ENCODE measurements at places on chromosomes 7 and 10. TPM values are rescaled to one million over a fixed set of nuclear protein-coding genes. Genes with fewer than 3 reads are reported as not detected.
A peak's percentile ranks its signal among the peaks of the same experiment; 100 is the strongest.

DNA sequence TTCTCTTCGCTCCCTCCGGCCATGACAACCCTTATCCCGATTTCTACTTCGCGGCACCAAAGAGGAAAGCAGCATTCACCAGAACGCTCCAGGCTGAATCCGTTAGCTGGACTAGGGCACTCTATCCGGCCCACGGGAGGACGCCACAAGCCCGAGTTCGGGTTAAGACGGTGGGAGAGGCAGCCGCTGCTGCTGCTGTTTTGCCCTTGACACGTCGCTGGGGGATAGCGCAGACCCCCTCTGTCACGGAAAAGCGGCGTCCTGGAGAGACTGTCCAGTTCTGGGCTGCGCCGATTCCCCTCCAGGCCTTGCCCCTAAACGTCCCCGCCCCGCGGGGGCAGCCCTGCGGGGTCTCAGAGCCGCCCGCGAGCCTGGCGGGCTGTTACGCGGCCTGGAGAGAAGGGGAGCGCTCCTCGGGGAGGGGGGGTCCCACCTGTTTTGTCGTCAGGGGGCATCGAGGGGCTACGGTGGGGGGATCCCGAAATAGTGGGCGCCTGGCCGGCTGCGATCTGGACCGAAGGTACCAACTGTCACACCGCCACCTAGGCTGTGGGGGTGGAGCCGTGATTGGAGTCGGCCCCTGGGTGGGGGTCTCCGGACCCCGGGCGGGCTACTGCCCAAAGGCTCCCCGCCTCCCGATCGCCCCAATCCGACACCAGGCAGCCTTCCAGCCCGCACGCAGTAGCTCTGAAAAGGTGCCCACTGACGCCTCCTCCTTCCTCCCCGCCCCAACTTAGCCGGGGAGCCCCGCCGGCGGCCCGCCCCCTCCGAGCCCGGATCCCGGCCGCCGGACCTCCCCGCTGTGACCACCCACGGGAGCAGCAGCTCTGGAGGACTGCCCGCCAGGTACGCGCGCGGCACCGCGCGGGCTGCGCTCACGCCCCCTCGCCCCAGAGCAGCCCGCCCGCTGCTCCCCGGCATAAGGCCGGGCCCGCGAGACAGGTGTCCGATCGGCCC, 772 bp downstream of the SGMS1 start:
- H3K4me1 ChIP-seq, result peaks cover 22% of the 10 kb centered on the region
- peaks cover 1% of the 10 kb centered on the region for H3K36me3 ChIP-seq
- peak overlapping the region; percentile 99 for H3K27ac ChIP-seq
- DNase-seq, result no peak

- no peak overlapping the region for H3K27ac ChIP-seq
- no peak overlapping the region for H3K4me3 ChIP-seq
- DNase-seq, result no peak
- no peaks in the 10 kb centered on the region for H3K27me3 ChIP-seq
- peaks cover 17% of the 10 kb centered on the region for H3K36me3 ChIP-seq
- peaks cover 33% of the 10 kb centered on the region for H3K4me1 ChIP-seq
These were observed 234.5 kb upstream of the FZD1 start for GRCh38 chr7:91029688-91030087.

CAPZA2 gene
- total RNA-seq, result 207 TPM

FANK1 gene
- total RNA-seq, result 0.81 TPM

LMTK2 gene
- 21.4 TPM for total RNA-seq

DNA sequence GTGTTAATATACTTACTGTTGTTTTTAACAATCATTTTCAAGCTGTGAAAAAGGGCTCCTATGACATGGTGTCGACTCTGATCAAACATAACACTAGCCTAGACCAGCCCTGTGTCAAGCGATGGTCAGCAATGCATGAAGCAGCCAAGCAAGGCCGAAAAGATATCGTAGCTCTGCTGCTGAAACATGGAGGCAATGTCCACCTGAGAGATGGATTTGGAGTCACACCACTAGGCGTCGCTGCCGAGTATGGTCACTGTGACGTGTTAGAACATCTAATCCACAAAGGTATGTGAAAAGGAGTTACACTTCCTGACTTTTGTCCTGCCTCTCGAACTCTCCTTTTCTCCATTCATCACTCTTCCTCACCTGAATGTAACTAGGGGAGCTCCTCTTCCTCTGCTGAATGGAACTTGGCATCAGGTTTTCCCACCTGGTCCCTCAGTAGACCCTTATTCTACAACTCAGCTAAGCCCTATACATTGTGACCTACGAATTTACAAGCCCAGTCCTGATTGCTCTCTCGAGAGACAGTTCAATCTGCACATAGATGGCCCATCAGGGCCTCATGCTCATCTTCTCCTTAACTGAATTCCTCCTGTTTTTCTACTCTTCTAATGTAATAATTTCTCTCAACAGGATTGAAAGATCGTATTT, 23.0 kb downstream of the ASB15 start:
- no peak overlapping the region for H3K4me3 ChIP-seq
- no peaks in the 10 kb centered on the region for H3K4me1 ChIP-seq
- no peaks in the 10 kb centered on the region for H3K36me3 ChIP-seq
- H3K27me3 ChIP-seq, result no peaks in the 10 kb centered on the region
